Stimulated activated CD4-positive, alpha-beta T cell treated with anti-CD3 and anti-CD28 coated beads, Interleukin-1b, Interleukin-23, amount 100 ng/mL, for 48 hours (primary cell): ENCODE measurements at places on chromosomes 5 and 9.

DNA sequence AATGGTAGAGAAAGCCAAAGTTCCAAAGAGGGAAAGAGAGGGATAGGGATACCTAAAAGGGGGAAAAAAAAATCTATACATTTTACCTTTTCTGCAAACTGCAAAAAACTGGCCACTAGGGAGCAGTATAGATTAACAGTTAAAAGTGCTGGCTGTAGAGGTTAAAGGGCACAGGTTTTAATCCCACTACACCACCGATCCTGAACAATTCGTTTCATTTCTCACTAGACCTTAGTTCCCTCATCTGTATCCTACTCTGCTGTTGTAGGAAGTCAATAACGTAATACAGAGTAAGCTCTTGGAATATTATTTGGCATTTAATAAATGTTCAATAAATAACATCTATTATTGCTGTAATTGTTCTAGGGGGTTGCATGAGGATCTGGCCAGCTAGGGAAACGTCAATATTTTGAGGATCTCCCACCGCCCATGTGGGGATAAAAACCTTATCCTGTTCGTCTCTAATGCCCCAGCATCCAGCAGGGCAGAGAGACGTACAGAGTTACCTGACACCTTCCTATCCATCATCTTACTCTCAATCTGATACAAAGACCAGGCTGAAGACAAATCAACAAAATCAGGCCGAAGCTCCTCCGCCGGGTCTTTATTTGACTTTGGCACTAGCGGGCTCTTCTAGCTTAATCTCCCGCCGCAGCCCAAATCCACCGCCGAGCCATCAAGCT is 757 bp downstream of the CDC26 start:
- DNase-seq, result no peak

GRCh38 chr5:4772591-4772990 is 367.5 kb upstream of the ADAMTS16 start:
- DNase-seq, result no peak

GRCh38 chr9:71121275-71122021 is at the start of gene TRPM3:
Gene TRPM3 (minus strand): TSS chr9:71121621. CDS start chr9:71121354, 267 bp downstream.
- no peak for DNase-seq

- no peak for DNase-seq
These were observed 149.6 kb upstream of the DMRT1 start for GRCh38 chr9:691825-692400.

- no peak for DNase-seq
These were observed 50.0 kb downstream of the MFAP3 start for GRCh38 chr5:154088801-154089200.

GRCh38 chr5:127647361-127647958 is 1.4 kb upstream of the CTXN3 start:
- DNase-seq, result no peak

GRCh38 chr9:89810431-89810830 is 205.6 kb downstream of the GADD45G start:
- DNase-seq, result no peak

DNA sequence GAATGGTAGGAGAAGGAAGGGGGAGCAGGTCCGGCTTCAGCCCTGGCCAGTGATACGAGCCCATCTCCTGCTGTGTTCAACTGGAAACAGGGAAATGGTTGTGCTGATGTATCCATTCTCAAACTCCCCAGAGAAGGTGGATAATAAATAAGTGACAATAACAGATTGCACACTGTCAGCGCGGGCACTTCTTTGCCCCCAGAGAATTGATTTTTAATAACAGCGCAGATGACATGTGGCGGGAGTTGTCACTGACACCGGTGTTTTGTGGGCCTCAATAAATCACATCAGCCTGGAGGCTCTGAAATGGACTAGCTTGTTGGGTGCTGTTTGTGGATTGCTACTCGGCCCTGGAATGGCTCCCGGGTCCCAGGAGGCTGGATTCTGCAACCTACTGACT is 141.4 kb upstream of the PANK3 start:
- no peak for DNase-seq

- DNase-seq, result no peak
These were observed 56.1 kb upstream of the CCDC112 start for GRCh38 chr5:115352571-115352970.

GRCh38 chr9:101235105-101235866 is 149.5 kb downstream of the BAAT start:
- DNase-seq, result no peak

DNA sequence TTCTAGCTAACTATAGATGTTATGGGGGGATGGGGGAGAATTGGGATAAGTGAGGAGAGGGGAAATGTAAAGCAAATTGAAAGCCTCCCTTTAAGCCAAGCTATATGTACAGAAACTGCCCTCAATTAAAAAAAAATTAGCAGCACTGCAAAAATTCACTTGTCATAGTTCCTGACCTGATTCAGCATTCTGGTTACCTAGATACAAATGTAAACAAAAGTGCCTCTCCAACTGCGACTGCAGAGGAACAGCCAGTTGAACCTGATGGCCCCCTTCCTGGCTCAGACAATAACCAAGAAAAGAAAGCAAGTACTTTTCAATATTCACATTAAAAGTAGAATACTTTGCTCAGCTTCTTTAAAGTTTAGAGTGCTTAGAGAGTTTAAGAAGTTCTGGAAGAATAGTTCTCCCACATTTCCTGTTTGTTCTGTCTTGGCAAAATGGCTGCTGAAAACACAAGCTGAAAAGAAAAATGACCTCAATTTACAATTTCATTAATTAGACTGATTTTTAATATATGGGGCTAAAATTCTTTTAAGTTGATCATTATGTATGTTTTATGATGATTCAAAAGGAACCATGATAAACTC is 1.5 kb downstream of the FAM81B start:
- no peak for DNase-seq

DNA sequence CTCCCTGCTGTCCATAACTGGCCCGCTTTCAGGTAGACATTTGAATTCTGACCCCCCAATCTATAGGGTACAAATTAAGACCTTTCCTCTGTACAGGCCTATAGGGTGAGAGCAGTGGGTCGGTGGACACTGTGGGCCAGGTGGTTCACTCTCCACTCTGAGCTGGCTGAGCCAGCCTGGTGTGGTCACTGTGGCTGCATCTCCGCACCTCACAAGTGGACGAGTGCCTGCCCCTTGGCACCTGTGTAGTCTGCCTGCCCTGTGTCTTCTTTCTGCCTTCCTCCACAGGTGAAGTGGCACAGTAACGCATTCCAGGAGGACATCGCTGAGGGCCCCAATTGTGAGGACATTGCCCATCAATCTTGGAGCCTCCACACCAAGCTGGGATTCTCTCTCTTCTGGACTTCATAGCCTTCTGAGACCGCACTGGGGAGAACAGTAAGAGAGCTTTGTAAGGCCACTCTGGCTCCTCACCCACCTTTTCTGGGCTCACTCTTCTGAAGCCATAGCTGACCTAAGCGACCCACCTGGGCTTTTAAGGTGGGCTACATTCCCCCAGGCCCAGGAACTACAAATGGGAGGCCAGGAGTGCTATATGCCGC is 33.5 kb upstream of the JADE2 start:
- DNase-seq, result no peak

DNA sequence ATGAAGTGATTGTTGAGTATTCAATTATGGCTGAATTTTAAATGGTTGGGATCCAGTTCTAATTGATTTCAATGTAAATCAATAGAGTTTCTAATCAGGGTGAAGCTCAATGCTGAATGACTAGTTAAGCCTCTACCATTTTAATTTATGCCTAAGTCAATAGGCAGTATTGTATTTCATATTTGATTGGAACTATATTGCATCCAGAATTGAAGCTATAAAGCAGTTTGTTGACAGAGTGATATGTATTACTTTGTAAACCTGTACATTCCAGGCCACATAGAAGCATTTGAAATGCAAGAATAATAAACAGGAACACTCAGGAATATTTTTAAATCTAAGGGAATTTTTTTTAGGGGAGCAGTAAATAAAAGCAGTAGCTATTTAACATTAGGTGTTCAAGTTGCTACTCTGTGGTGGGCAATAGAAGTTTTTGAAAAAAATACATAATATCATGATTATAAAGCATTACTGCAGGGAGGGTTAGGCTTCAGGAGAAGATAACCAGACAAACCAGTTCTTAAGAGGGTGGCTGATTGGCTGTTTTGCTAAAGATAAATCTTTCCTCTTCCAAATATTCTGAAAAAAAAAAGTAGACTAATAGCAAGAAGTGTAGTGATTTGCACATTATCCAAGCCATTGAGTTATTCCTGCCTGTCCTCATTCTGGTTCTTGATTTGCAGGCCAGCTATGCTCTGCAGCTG is 492.0 kb upstream of the MEF2C start:
- no peak for DNase-seq

DNA sequence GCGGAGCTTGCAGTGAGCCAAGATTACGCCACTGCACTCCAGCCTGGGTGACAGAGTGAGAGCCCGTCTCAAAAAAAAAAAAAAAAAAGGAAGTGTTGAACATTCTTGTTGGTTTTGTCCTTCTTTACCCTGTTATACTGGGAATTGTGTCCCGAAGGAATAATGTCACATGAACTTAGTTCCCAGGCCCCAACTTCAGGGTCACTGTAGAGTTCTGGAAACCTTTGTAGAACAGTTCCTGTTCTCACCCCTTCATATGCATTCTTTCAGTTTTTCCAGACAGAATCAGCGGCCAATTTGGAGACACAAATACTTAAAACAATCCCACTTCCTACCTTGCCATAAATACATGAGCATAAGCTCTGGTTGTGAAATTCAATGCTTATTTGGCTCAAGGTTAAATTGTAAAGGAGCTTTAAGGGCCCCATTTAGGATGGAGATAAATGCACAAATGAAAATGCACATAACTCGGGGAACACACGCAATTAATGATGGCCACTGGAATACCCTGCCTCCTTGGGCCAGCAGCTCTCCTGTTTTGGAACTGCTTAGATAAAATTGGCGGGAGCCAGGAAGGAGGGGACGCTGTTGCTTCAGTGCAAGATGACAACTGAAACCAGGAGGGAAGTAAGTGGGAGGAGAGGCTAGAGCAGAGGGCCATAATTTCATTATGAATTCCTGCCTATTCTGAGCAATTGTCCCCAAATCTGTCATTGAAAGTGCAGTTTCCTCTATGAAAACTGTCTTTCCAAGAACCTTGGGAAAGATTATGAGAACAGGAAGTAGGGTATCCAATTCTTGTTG is 153.7 kb downstream of the FGF1 start:
- DNase-seq, result no peak

- no peak for DNase-seq
These were observed 31.0 kb upstream of the NFIB start for GRCh38 chr9:14344941-14345353.

DNA sequence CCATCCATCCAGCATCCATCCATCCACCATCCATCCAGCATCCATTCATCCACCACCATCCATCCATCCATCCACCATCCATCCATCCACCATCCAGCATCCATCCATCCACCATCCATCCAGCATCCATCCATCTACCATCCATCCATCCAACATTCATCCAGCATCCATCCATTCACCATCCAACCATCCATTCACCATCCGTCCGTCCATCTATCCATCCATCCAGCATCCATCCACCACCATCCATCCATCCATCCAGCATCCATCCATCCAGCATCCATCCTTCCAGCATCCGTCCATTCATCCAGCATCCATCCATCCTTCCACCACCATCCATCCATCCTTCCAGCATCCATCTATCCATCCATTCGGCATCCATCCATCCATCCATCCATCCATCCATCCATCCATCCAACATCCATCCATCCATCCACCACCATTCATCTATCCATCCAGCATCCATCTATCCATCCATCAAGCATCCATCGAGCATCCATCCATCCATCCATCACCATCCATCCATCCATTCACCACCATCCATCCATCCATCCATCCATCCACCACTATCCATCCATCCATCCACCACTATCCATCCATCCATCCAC is 32.4 kb upstream of the WDR5 start:
- DNase-seq, result no peak

GRCh38 chr9:70256123-70256551 is 2.6 kb upstream of the SMC5 start:
- DNase-seq, result no peak

- no peak for DNase-seq
These were observed at the start of gene PDE4D for GRCh38 chr5:59893429-59894227. Gene PDE4D (minus strand): TSS chr5:59893726.

DNA sequence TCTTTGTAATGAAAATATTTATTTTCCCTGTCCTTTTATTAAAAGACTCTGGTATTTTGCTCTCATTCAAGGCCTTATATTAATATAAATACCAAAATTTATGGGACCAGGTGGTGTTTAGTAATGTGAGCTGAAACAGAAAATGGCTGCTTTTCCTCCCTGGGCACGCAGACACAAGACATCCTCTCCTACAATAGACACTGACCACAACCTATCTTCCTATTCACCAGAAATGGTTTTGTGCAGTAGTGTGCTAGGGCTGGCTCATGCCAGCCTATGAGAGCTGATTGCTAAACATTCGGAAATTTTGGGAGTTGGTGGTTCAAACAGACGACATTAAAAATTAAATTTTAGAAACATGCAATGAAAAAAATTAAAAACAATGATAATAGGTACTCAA is 338.2 kb downstream of the BNC2 start:
- no peak for DNase-seq

GRCh38 chr5:60997721-60998120 is 52.7 kb downstream of the NDUFAF2 start:
- no peak for DNase-seq

DNA sequence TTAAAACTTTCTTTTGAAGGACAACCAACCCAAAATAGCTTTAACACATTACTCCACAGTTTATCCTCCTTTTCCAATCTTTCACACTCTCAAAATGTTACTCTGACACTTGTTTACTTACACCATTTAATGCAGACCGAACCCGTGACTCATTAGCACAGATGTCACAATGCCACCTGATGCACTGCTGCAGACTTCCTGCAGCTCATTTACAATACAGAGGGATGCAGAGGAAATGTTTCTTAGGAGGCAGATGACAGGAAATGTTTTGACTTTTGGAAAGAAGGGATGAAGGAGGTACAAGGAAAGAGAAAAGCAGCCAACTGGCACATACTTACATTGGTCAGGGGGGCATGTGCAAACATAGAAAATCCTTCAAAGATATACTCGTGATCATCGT is 39.0 kb downstream of the DROSHA start:
- DNase-seq, result no peak

- no peak for DNase-seq
These were observed 364.0 kb downstream of the NDUFS4 start for GRCh38 chr5:53924392-53924791.

GRCh38 chr5:72244862-72245371 is 75.1 kb downstream of the MRPS27 start:
- no peak for DNase-seq

- DNase-seq, result no peak
These were observed 12.6 kb upstream of the TMEM38B start for GRCh38 chr9:105681724-105682123.

DNA sequence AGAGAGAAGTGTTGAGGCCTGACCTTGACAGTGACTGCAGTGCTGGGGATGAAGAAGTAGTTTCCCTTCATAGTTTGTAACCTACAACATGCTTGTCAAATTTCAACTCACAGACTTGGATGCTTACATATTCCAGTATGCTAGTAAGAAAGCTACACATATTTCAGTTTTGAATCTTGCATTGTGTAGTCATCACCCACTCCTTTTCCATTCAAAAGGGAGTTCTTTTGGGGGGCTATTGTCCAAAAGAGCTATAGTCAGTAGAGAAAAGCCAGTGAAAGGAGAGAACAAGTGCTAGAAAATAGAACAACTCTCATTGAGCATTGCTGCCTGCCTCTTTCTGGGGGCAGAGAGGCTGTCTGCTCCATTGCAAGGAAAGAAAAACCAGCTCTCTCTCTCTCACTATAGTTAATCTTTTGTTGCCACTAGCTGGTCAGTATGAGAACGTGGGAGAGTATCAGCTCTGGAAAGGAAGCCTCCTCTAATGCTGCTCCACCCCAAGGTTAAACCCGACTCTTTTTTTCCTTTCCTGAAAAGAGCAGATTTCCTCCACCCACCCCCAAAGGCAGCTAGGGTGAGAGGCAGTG is 7.3 kb downstream of the ASTN2 start:
- DNase-seq, result no peak

GRCh38 chr9:137407590-137408300 is 15.2 kb downstream of the EXD3 start:
- no peak for DNase-seq
